MCF 10A (cell line): ENCODE measurements at places on chromosomes 12 and 14. TPM values are rescaled to one million over a fixed set of nuclear protein-coding genes. Genes with fewer than 3 reads are reported as not detected.

GRCh38 chr14:22047115-22047514 is 373.5 kb upstream of the OR4E1 start:
- DNase-seq, result peak; percentile 41
- no peaks in the 10 kb centered on the region for H3K4me1 ChIP-seq
- no peak overlapping the region for H3K27ac ChIP-seq
- H3K27me3 ChIP-seq, result peaks cover 94% of the 10 kb centered on the region

- peak; percentile 5 for DNase-seq
- no peaks in the 10 kb centered on the region for H3K27me3 ChIP-seq
- H3K36me3 ChIP-seq, result no peaks in the 10 kb centered on the region
- no peak overlapping the region for H3K27ac ChIP-seq
- H3K4me1 ChIP-seq, result no peaks in the 10 kb centered on the region
- H3K4me3 ChIP-seq, result no peak overlapping the region
These were observed 44.6 kb upstream of the VRK1 start for GRCh38 chr14:96752594-96752993.

GRCh38 chr12:116556964-116557698 is 2.0 kb upstream of the MAP1LC3B2 start:
- no peak overlapping the region for H3K27ac ChIP-seq
- H3K4me1 ChIP-seq, result peaks cover 11% of the 10 kb centered on the region
- H3K4me3 ChIP-seq, result no peak overlapping the region
- H3K27me3 ChIP-seq, result no peaks in the 10 kb centered on the region

GRCh38 chr12:48029491-48030172 is 25.4 kb upstream of the COL2A1 start:
- H3K36me3 ChIP-seq, result no peaks in the 10 kb centered on the region
- no peak overlapping the region for H3K27ac ChIP-seq
- no peak overlapping the region for H3K4me3 ChIP-seq
- no peaks in the 10 kb centered on the region for H3K27me3 ChIP-seq
- H3K4me1 ChIP-seq, result no peaks in the 10 kb centered on the region

GRCh38 chr12:125183187-125184067 is 118.2 kb downstream of the AACS start:
- peaks cover 5% of the 10 kb centered on the region for H3K4me1 ChIP-seq
- no peaks in the 10 kb centered on the region for H3K36me3 ChIP-seq
- H3K27ac ChIP-seq, result no peak overlapping the region
- peaks cover 49% of the 10 kb centered on the region for H3K27me3 ChIP-seq
- H3K4me3 ChIP-seq, result no peak overlapping the region

- no peak overlapping the region for H3K27ac ChIP-seq
- DNase-seq, result peak; percentile 80
- no peaks in the 10 kb centered on the region for H3K36me3 ChIP-seq
- H3K4me1 ChIP-seq, result peaks cover 6% of the 10 kb centered on the region
These were observed 115.9 kb downstream of the SLC25A21 start for GRCh38 chr14:37056473-37056872.

DNA sequence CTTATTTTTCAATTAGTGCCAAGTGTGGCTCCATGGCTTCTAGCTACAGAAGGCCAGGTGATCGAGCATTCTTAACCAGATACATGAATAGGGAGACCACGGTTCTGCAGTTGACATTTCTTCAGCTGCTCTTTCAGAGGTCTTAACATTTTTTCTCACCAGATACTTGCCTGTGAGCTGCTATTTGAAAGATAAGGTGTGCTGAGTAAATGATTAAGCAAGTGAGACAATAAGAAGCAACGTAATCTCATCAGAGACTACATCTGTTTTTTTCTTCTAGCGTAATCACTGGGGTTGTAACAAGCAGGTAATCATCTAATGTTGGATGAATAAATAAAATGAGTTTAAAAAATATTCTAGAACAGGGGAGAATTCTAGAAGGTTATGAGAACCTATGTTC is 912.9 kb downstream of the DIO2 start:
- no peak overlapping the region for H3K4me3 ChIP-seq
- peaks cover 22% of the 10 kb centered on the region for H3K27me3 ChIP-seq
- no peak for DNase-seq
- no peak overlapping the region for H3K27ac ChIP-seq
- no peaks in the 10 kb centered on the region for H3K36me3 ChIP-seq

DNA sequence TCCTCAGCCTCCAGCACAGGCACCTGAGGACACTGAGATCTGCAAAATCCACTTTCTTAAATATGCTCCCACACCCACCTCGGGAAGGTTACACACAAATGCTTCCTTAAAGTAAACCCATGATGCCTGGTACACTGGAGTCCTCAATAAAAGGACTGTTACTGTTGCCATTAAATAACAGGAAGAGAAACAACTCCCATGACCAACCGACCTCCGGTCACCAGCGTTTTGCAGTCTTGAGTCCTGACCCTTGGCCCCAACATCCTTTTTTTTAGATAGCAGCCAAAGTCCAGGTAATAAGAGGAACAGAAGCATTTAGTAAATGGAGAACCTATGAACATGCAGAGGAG is 42.4 kb downstream of the ITPK1 start:
- no peak overlapping the region for H3K27ac ChIP-seq
- H3K4me3 ChIP-seq, result no peak overlapping the region
- peaks cover 16% of the 10 kb centered on the region for H3K36me3 ChIP-seq
- peaks cover 18% of the 10 kb centered on the region for H3K4me1 ChIP-seq
- no peaks in the 10 kb centered on the region for H3K27me3 ChIP-seq
- DNase-seq, result no peak

- no peaks in the 10 kb centered on the region for H3K4me1 ChIP-seq
- no peaks in the 10 kb centered on the region for H3K36me3 ChIP-seq
- H3K27ac ChIP-seq, result peak overlapping the region; percentile 67
- no peak overlapping the region for H3K4me3 ChIP-seq
These were observed 609.0 kb downstream of the KCNH5 start for GRCh38 chr14:62436261-62436660.

DNA sequence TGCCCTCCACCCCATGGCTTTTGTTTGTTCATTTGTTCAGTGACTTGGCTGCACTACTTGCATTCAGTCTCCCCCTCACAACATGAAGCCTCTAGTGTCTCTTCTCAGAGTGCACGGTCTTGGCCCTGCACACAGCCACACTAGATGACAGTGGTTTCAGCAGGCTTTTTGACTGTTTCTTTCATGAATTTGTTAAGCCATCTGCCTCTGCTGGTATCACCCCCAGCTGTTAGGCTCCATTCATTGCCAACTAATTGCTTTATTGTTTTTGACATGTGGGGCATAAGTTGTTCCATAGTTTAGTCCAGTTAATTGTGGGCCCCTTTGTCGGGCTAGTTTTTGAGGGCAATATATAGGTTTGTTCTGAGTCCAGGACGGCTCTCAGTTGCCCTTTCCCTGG is 18.8 kb downstream of the OS9 start:
- no peak for DNase-seq
- no peak overlapping the region for H3K27ac ChIP-seq
- H3K4me1 ChIP-seq, result no peaks in the 10 kb centered on the region
- H3K36me3 ChIP-seq, result peaks cover 42% of the 10 kb centered on the region
- no peak overlapping the region for H3K4me3 ChIP-seq

DNA sequence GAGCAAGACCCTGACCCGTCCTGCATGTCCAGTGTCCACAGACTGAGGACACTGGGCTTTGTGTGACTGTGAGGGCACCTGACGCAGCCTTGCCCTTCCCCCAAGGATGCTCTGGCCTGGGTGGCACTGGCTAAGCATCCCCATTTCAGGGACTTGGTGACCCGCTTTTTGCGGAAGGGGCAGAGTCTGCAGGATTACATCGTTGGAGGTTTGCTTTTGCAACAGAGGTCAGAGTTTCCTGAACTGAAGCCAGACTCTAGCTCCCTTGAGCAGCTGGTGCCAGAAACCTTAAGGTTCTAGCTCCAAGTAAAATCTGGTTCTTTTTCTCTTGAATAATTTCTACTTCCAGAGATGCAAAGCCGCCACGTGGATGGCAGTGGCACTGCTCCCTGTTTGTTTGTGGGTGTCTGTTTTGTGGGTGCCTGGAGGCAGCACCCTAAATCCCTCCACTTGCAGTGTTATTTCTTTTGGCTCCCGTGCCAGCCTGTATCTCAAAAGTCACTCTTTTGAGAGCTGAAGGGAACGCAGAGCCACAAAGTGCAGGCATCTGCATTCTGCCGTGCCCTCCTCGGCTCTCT is 184.7 kb downstream of the TSPAN9 start:
- H3K4me1 ChIP-seq, result no peaks in the 10 kb centered on the region
- H3K27ac ChIP-seq, result no peak overlapping the region
- peaks cover 12% of the 10 kb centered on the region for H3K36me3 ChIP-seq

GRCh38 chr14:75978249-75978731 is 3.5 kb downstream of the TGFB3 start:
- H3K27me3 ChIP-seq, result no peaks in the 10 kb centered on the region
- no peak overlapping the region for H3K4me3 ChIP-seq
- no peak overlapping the region for H3K27ac ChIP-seq
- peak; percentile 33 for DNase-seq

DNA sequence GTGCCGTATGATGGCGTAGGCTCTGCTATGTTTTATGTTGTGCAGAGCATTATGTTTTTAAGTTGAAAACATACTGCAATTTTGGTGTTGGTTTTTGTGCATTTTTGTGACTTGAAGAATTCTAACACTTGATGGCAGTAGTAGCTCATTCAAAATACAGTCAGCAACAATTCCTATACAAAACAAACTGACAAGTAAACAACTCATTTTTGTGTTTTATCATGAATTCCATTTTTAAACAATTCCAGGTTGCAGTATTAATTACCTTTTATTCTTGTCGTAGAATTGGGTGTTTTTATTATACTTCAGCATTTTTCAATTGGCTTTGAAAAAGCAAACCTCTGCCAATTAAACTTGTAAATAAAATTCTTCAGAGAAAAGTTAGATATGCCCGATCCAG is 4.1 kb upstream of the CCER1 start:
- no peak overlapping the region for H3K4me3 ChIP-seq
- H3K4me1 ChIP-seq, result no peaks in the 10 kb centered on the region
- H3K36me3 ChIP-seq, result no peaks in the 10 kb centered on the region
- no peak overlapping the region for H3K27ac ChIP-seq
- no peak for DNase-seq

DNA sequence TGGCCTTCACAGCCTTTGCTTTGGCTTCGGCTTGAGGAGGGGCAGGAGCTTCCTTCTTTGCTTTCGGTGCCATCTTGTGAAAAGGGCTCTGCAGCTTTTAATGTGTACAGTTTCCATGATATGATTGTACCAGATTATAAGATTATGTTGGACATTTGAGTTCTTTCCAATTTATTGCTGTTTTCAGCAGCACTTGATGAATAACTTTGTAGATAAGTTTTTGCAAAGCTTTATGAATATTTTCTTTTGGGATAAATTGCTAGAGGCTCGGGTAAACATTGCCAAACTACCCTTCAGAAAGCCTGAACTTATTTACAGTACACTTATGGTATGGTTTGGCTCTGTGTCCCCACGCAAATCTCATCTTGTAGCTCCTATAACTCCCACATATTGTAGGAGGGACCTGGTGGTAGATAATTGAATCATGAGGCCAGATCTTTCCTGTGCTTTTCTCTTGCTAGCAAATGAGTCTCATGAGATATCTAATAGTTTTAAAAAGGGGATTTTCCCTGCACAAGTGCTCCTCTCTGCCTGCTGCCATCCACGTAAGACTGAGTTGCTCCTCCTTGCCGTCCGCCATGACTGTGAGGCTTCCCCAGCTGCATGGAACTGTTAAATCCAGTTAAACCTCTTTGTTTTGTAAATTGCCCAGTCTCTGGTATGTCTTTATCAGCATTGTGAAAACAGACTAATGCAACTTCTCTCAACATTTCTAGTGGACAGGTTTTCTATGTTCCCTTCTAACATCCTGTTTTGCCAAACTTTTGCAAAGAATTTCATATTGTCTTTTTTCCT is 70.4 kb downstream of the RCOR1 start:
- H3K27ac ChIP-seq, result no peak overlapping the region
- no peak overlapping the region for H3K4me3 ChIP-seq
- peaks cover 23% of the 10 kb centered on the region for H3K36me3 ChIP-seq
- H3K4me1 ChIP-seq, result peaks cover 32% of the 10 kb centered on the region
- DNase-seq, result no peak

GRCh38 chr14:104598039-104598909 is 6.3 kb downstream of the TMEM179 start:
- H3K27ac ChIP-seq, result no peak overlapping the region
- peaks cover 5% of the 10 kb centered on the region for H3K4me1 ChIP-seq
- H3K36me3 ChIP-seq, result no peaks in the 10 kb centered on the region
- peaks cover 44% of the 10 kb centered on the region for H3K27me3 ChIP-seq
- H3K4me3 ChIP-seq, result no peak overlapping the region

DNA sequence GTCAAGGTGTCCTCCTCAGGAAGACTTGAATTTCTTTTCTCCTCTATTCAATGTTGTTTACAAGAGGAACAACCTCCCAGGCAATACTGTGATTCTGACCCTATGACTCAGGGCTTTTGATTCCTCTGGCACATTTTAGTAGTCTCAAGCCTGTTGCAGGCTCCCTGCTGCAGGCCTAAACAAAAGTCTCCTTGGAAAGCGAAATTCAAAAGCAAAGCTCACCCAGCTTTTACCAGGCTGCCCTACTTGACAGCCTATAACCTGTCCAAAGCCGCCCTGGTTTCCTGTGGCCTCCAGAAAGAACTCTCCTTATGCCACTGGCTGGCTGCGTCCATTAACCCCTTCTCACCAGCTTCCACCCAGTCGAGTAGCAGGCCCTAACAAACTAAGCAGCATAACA is 11.6 kb downstream of the FGD6 start:
- DNase-seq, result peak; percentile 88
- H3K27me3 ChIP-seq, result no peaks in the 10 kb centered on the region
- H3K4me1 ChIP-seq, result peaks cover 39% of the 10 kb centered on the region
- H3K27ac ChIP-seq, result peak overlapping the region; percentile 98
- peaks cover 20% of the 10 kb centered on the region for H3K36me3 ChIP-seq

DNA sequence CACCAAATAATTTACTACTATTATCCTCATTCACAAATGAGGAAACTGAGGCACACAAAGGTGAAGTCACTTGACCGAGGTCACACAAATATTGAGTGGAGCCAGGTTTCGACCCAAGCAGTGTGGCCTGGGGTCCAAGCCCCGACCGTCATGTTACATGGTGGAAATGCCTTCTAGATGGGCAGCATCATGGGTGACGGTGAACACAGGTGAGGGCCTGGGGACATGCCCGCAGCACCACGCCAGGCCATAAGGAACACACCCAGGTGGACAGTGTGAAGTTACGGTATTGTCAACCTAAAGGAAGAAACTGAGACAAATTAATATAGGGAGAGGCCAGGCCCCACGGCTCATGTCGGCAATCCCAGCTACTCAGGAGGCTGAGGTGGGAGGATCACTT is 35.3 kb upstream of the DYNC1H1 start:
- H3K4me1 ChIP-seq, result no peaks in the 10 kb centered on the region
- peaks cover 32% of the 10 kb centered on the region for H3K36me3 ChIP-seq
- no peak overlapping the region for H3K4me3 ChIP-seq
- no peak overlapping the region for H3K27ac ChIP-seq
- DNase-seq, result no peak

GRCh38 chr14:101006008-101006407 is 102.5 kb upstream of the RTL1 start:
- H3K27me3 ChIP-seq, result no peaks in the 10 kb centered on the region
- H3K4me1 ChIP-seq, result peaks cover 8% of the 10 kb centered on the region

The FGF6 gene
- total RNA-seq, result not detected in 2 replicates

The TMEM63C gene
- total RNA-seq, result 5.1 and 9.3 TPM in 2 replicates

The YARS2 gene
- 27.2 and 30.1 TPM in 2 replicates for total RNA-seq

The TSPAN19 gene
- total RNA-seq, result 0.63 and 1.1 TPM in 2 replicates

The DLGAP5 gene
- total RNA-seq, result 13.4 and 17.6 TPM in 2 replicates
